Fibroblast of lung (primary cell): ENCODE measurements at places on chromosomes 2 and 18. TPM values are rescaled to one million over a fixed set of nuclear protein-coding genes. Genes with fewer than 3 reads are reported as not detected.

The ALPP gene
- total RNA-seq = not detected in 2 replicates

The LOXHD1 gene
- total RNA-seq = not detected in 2 replicates

The GALR1 gene
- total RNA-seq = not detected in 2 replicates

The ANKRD30BL gene
- not detected in 2 replicates for total RNA-seq

The RUFY4 gene
- total RNA-seq = not detected in 2 replicates

The OTOS gene
- not detected in 2 replicates for total RNA-seq

- no peak for DNase-seq
Measured at GRCh38 chr18:54280220-54280569, 10.9 kb downstream of the POLI start.

GRCh38 chr2:235979753-235980435 lies 188.3 kb downstream of the GBX2 start:
- no peak for DNase-seq

- no peak for DNase-seq
Measured at GRCh38 chr2:20129331-20130159, 78.1 kb upstream of the LAPTM4A start.

DNA sequence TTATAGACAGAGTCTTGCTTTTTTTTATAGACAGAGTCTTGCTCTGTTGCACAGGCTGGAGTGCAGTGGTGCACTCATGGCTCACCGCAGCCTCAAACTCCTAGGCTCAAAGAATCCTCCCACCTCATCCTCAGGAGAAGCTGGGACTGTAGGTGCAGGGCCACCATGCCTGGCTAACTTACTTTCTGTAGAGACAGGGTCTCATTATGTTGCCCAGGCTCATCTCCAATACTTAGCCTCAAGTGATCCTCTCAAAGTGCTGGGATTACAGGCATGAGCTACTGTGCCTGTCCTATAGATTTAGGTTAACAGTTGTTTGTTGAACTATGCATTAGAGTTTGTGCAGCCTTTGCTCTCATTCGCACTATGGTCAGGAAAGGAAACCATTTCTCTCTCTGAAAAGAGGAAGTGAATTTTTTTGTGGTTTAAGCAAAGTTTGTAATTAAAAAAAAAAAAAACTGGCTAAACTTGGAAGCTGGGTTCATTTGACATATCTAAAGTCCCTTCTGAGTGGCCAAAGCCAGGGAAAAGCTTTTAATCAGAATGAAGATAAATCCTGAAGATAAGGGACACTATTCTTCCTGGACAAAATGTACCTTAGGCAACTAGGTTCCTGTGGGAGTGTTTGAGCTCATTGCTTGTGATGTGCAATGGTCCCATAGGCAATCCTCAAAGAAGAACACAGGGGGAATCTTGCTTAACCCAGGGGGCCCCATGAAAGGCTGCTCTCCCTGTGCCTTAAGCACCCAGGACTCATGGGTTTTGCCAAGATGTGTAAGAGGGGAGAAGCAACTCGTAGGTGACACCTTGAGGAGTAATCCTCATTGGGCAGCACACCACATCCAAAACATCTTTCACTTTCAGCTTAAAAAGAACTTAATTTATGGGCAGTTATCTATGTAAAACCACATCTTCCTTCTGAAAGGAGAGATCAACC lies 201.7 kb downstream of the MREG start:
- DNase-seq = no peak

- DNase-seq = no peak
Measured at GRCh38 chr18:13382954-13383827, 164.6 kb downstream of the LDLRAD4 start.

GRCh38 chr2:156346731-156347130 lies 14.2 kb upstream of the NR4A2 start:
- no peak for DNase-seq

DNA sequence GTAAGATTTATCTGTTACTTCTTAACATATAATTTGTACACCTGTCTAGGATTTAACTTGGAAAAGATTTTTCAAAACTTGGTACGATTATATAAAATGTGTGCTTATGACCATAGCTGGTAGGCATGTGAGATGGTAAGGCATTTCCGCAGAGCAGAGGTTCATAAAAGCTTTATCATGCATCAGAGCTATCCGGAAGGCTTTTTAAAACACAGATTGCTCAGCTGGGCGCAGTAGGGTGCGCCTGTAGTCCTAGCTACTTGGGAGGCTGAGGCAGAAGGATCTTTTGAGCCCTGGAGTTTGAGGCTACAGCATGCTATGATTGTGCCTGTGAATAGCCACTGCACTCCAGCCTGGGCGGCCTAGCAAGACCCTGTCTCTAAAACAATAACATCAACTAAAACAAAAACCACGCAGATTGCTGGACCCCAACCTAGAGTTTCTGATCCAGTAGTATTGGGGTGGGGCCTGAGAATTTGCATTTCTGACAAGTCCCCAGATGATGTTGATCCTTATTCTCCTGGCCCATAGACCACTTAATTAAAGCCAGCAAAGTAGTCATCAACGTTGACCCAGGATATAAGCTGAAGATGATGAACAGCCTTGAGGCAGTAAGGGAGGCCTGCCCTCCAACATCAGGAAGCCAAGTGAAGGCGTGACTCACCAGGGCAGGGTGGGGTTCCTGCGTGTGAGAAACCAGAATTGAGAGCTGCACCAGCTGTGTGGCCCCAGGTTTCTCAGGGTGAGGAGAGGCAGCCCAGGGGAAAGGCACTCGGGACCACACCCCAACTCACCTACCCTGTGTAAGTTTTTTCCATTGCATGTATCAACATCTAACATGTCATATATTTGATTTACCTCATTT lies 21.6 kb upstream of the SLC20A1 start:
- DNase-seq = peak; percentile 84

GRCh38 chr2:136920652-136921333 lies 155.4 kb downstream of the THSD7B start:
- no peak for DNase-seq
